Panc1 (cell line): ENCODE measurements at places on chromosomes 11 and 22.

GRCh38 chr11:9320047-9320446 lies 5.7 kb upstream of the TMEM41B start:
- DNase-seq: no peak

DNA sequence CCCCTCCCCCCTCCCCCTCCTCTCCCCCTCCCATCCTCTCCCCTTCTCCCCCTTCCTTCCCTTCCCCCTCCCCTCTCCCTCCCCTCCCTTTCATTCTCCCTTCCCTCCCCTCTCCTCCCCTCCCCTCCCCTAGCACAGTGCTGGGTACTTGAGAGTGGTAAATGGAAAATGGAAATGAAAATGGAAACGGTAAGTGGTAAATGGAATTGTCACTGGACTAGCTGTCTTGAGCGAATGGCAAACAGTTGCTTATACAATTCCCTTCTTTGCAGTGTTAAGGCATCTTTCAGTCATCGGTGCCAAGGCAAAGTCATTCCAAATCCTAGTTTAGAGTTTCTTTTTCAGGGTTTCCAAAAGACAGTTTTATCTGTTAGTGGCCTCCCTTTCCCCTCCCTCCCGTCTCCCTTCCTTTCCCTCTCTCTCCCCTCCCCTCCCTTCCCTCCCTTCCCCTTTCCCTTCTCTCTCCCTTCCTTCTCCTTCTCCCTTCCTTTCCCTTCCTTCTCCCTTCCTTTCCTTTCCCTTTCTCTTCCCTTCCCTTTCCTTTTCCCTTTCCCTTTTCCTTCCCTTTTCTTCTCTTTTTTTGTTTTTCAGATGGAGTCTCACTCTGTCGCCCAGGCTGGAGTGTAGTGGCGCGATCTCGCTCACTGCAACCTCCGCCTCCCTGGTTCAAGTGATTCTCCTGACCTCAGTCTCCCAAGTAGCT lies 47.3 kb downstream of the GRAMD1B start:
- DNase-seq: no peak

DNA sequence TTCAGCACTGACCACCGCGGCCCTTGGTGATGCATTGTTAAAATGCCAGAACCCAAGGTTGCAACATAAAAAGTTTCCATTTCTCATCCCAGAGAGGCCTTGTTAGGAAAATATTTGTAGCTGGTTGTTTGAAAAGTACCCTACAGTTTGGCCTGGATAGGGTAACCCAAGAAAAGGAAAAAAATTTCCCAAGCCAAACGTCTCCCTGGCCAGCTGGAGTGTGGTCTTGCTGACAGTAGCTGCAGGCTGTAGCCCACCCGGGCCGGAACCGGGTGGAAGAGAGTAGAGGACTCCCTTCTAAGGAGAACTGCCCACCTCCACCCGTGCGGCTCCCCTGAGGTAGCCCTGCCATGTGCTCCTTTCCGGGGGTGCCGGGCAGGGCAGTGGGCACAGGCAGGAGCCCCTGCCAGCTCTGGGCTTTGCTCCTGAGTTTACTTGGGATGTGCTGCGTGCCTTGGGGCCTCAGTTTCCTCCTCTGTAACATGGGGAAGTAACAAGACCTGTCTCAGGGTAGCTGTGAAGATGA lies 38.5 kb downstream of the IGHMBP2 start:
- DNase-seq: no peak

GRCh38 chr22:29004647-29005371 lies 56.8 kb downstream of the C22orf31 start:
- no peak for DNase-seq

GRCh38 chr11:34825315-34825669 lies 90.9 kb downstream of the APIP start:
- DNase-seq: no peak
